ENCODE measurements at places on chromosomes 2 and 18.

DNA sequence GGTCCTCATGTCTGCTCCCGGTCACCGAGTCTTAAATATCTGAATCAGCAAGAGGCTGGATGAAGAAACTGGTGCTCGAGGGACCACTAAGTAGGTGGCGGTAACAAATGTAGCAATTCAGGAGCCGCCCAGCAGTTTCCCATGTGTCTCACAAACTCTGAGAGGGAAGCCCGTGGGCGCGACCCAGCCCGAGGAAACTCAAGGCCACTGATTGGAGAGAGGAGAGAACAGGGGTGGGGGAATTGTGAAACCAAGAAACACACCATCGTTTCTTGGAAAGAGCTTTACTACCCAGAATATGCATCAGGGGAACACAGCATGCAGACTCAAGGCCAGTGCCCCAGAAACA, 10.8 kb downstream of the MLPH start:
- no peak for DNase-seq

- DNase-seq, result no peak
Measured at GRCh38 chr2:172182624-172183023, 79.9 kb upstream of the DLX2 start.

GRCh38 chr2:232633413-232634205, at the start of gene EFHD1:
Gene EFHD1, plus strand, starts transcription at chr2:232633604. Its CDS starts 101 bp downstream, at chr2:232633705.
- DNase-seq, result peak; percentile 22

- DNase-seq, result no peak
Measured at GRCh38 chr2:187050409-187050998, 201.5 kb upstream of the ZSWIM2 start.

DNA sequence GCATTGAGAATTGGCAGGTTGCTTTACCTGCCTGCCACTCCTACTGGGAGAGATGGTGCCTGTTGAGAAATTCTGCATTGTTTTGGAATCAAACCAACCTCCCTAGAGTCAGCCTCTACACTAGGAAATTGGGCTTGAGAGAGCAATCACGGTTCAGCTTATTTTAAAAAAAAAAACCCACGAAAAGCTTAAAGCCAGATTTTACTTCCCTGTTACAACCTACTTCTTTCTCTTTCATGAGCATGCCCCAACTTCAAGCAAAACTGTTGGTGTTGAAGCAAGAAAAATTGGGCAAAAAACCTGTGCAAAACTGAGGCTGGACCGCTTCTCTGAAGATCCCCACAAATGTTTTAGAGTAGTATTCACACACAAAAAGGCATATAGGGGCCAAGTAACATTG, 134.6 kb upstream of the ZEB2 start:
- DNase-seq, result peak; percentile 27

DNA sequence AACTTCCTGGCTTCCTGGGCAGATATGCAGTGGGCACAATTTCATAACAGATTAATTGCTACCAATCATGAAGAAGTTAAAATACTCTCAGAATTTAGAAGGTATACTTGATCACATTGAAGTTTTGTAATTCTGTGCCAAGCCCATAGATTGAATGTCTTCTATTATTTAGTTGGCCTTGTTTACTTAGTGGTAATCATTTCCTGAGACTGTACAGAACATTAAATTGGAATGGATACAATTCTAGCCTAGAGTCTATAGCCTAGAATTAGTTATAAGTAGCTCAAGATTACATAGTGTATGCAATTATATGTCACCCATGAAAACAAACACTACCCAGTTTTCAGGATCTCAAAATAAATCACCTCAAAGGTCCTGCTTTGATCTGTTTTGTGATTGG, 615.8 kb downstream of the XIRP2 start:
- DNase-seq, result no peak

DNA sequence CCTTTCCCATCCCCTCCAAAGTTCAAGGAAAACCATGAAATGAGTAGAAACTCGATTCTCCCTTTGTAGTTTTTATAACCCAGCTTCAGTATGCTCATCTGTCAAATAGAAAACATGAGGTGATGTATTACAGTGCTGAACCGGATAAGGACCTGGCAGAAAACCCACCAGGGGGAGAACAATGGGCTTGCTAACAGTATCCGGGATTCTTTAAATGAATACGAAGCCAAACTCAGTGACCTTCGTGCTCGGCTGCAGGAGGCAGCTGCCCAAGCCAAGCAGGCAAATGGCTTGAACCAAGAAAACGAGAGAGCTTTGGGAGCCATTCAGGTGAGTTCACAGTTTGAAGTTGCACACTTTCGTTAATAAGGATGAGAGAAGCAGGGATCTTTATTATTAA, 113.6 kb upstream of the TTC39C start:
- DNase-seq, result no peak

DNA sequence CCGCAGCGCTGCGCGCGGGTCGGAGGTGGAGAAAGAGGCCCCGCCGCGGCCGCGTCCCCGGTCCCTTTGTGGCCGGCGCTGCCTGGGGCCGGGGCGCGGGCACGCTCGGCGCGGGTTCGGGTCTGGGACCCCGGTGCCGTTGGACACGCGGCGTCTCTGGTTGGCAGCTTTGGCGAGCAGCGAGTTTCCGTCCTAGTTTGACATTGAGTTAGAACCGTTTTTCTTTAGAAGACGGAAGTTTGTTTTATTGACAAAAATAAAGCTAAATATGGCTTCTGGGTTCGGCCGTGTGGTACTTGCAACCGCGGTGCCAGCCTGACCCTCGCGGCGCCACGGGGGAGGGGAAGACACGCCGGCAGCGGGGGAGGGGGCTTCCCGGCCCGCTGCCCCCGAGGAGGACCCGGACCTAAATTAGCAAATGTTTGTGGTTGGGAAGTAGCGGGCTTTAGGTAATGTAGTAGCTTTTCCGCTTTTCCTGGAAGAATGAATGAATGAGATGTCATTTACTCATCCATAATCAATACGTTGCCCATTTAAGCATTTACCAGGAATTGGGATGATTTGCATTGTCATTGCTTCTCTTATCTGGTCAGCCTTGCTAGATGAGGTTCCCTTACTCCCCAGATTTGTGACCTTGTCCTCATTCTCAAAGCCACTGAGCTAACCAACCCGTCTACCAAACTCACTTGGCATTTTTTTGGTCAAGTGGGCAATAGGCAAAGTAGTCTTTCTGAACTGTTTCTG, 530 bp downstream of the GALNT1 start:
- DNase-seq, result peak; percentile 9

- peak; percentile 71 for DNase-seq
Measured at GRCh38 chr2:45585267-45585861, 25.7 kb downstream of the SRBD1 start.

DNA sequence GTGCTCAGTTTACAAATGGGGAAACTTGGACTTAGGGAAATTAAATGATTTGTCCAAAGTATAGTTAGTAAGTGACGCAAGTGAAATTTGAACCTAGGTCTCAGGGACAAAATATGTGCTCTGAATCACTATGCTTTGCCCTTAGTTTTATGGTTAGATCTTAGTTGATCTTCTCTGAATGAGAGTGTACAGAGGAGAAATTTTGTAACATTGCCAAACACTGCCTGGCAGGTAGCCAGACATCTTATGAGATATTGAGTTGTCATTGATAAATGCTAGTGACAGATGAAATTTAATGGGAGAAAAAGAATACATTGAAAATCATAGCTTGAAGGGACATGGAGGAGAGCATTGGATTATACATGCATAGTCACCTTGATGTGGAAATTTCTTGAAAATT, 91.4 kb downstream of the GALNT1 start:
- DNase-seq, result no peak

- no peak for DNase-seq
Measured at GRCh38 chr2:135510577-135510976, 20.4 kb downstream of the ZRANB3 start.

- DNase-seq, result no peak
Measured at GRCh38 chr2:47405757-47406156, 2.8 kb downstream of the MSH2 start.

DNA sequence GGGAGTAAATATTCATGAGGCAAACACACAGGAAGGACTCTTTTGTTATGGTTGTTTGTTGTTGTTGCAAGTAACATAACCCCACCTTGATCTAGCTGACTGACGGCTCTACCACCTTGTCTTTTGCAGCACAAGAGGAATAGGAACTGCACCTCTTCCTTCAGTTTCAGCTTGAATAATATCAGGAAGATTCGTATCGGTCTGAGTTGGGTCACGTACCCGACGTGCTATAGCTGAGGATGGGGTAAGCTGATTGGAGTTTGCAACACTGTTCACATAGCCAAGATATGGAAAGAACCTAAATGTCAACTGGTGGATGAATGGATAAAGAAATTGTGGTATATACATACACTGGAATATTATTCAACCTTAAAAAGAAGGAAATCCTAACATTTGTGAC, 14.5 kb upstream of the IL1RN start:
- DNase-seq, result no peak

DNA sequence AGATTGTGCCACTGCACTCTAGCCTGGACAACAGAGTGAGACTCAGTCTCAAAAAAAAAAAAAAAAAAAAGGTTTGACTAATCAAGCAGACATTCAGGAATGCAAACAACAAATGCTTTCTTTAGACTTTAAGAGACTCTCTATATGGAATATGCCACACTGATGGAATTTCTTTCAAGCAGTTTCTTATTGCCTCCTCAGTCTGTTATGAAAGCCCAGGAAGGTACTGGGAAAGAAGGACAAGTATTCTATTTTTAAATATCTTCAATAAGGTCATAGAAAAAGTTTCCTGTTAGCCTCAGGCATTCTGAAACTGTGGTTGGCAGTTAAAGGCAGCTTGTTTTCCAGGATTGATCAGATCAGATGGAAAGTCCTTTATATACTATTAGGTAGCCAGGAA, 241.6 kb downstream of the PIK3C3 start:
- DNase-seq, result no peak

Measured in Kasumi-1 (cell line).